ENCODE measurements at places on chromosomes 1 and 21.

DNA sequence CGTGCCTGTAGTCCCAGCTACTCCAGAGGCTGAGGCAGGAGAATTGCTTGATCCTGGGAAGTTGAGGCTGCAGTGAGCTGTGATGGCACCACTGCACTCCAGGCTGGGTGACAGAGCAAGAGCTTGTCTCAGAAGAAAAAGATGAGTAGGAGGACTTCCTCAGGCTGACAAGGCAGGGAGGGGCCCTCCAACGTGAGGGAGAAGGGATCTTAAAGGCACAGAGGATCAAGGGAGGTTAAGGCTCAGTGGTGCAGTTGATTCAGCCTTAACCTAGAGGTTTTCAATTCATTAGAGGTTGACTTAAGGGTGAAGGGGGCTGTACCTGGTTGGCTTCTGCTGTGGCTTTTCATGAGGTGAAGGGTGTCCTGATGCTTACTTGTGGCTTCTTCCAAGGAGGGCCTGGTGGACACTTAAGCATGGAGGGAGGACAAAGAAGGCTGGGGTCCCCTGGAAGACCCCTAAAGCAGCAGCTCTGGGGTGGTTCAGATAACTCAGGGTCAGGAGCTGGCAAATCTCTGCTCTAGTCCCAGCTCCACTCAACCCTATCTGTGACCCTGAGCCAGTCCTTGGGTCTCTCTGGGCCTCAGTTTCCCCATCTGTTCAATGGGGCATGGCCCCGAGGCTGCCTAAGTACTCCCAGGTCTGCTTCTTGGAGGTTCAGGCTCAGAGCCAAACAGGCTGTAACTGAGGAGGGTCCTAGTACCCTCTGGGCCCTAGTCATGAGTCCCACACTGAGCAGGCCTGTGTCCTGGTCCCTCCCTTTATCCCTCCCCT lies 6.3 kb downstream of the EXTL1 start:
- no peak for DNase-seq

GRCh38 chr1:203038217-203038741 lies 12.0 kb downstream of the PPFIA4 start:
- no peak for DNase-seq

DNA sequence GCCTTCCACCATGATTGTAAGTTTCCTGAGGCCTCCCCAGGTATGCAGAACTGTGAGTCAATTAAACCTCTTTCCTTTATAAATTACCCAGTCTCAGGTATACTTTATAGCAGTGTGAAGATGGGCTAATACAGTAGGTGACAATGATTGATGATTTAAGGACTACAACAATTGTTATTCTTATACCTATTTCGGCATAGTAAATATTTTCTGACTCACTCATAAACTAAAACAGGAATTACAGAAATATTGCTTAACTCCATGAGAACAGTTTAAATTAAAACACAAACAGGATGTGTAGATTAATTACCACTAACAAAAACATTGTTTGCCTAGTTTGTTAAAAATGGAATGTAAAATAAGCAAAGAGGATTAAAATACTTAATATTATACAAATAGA lies 839.9 kb downstream of the LTN1 start:
- DNase-seq, result no peak

DNA sequence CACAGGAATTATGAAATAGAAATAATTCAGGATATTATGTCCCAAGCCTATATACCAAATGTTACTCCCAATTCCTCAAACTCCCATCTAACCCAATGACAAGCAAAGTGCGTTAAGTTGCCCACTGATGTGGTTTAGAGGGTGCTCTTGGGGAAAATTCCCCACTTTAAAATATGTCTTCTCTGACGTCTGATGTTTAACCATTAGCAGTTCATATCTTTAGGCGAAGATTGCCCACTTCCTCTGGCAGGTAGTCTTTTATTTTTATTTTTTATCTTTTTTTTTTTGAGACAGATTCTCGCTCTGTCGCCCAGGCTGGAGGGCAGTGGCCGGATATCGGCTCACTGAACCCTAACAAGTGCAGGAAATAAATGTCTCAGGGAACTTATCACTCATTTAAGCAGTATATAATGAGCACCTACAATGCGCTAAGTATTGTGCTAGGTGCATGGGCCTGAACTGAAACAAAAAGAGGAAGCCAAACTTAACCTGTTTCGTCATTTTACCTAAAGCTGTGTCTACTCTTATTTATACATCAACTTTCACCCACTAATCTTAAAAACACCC lies 1.3 kb upstream of the LYST start:
- DNase-seq, result no peak

DNA sequence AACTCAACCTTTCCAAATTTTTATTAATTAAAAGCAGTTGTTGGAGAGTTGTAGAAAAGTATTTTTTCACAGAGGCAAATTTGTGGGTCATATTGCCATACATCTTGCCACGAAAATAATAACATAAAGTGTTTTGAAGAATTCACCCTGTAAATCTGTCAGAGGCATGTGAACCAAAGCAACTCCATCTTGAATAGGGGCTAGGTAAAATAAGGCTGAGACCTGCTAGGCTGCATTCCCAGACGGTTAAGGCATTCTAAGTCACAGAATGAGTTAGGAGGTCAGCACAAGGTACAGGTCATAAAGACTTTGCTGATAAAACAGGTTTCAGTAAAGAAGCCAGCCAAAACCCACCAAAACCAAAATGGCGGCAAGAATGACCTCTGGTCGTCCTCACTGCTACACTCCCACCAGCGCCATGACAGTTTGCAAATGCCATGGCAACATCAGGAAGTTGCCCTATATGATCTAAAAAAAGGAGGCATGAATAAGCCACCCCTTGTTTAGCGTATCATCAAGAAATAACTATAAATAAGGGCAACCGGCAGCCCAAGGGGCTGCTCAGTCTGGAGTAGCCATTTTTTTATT lies 4.4 kb upstream of the CNN3 start:
- no peak for DNase-seq

DNA sequence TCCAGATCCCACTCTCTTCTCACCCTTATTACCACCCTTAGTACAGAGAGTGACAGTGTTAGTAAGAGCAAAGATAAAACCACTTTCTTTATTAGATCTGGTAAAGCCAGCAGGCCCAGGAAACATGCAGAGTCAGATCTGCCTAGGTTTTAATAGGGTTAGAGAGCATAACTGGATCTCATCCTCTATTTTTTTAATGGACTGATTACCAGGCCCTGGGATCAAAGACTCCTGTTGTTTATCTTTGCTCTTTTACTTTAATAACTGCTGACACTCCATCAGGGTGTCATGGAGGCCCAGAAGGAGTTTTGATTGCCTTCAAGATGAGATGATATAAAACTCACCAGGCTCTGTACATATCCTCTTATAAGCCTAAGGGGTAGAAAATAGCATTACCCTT lies 45.3 kb upstream of the RGS5 start:
- DNase-seq, result no peak

- no peak for DNase-seq
Observed at GRCh38 chr1:169529068-169529642, 43.4 kb upstream of the SLC19A2 start.
